A549 treated with ZK216348 at 1 μM for 4 hours (cell line): ENCODE measurements at places on chromosomes 1 and 21. TPM values are rescaled to one million over a fixed set of nuclear protein-coding genes. Genes with fewer than 3 reads are reported as not detected.

MYOC gene
- 0.06 TPM in 1 of 5 replicates, not detected in the others for total RNA-seq

TRIM62 gene
- 1.8 to 2.6 TPM (median 2.3 TPM) in 5 replicates for total RNA-seq

DNAJC28 gene
- 0.17 to 0.54 TPM (median 0.27 TPM) in 5 replicates for total RNA-seq

FCRL6 gene
- not detected in 5 replicates for total RNA-seq

ARHGAP29 gene
- total RNA-seq: 8.0 to 17.5 TPM (median 15.4 TPM) in 5 replicates

TMPRSS15 gene
- not detected in 5 replicates for total RNA-seq
